Activated CD4-positive, alpha-beta T cell treated with anti-CD3 and anti-CD28 coated beads, Interleukin-2, amount 50 U/mL, for 4 hours (primary cell): ENCODE measurements at places on chromosomes 11 and 22.

GRCh38 chr22:37260901-37261336 is 16.9 kb upstream of the RAC2 start:
- peak; percentile 52 for DNase-seq

DNA sequence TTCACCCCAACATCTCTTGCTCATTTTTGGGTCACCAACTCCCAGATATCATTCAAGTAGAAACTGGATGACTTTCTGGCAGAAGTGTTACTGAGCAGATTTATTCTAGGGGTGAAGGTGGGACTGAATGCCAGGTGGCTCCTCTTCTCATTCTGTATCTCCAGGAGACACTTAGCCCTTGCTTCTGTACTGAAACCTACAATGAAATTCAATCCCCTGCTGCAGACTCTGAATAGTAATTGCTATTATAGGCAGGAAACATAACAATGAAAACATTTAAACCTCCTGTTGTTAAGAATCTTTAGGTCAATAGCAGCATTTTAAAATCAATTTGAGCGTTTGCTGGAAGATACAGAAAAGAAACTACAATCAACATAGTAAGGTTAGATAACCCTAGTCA is 879.4 kb upstream of the TENM4 start:
- DNase-seq = no peak

DNA sequence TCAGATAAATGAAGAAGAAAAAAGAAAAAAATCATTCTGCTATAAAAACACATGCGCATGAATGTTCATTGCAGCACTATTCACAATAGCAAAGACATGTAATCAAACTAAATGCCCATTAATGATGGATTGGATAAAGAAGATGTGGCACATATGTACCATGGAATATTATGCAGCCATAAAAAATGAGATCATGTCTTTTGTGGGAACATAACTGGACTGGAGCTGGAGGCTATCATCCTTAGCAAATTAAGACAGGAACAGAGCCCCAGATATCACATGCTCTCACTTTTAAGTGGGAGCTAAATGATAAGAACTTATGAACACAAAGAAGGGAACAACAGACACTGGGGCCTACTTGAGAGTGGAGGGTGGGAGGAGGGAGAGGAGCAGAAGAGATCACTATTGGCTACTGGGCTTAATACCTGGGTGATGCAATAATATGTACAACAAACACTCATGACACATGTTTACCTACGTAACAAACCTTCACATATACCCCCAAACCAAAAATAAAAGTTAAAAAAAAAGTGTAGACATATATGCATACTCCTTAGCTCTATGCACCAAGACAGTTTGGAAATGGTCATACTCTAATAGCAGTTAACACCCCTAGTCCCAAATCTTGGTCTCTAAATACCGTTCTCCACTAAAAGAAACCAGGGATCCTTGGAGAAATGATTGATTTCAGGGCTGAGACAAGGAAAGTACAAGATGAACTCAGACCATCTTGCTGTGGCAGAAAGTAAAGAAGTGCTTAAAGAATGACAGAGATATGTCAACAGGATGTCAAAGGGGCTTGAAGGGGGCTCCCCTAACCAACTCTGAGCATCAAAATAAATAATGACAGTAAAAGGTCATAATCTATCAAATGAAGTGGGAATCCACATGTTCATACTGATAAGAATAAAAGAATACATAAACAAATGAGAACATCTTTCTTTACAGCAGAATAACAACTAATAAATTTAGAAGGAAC is 17.1 kb upstream of the DDX6 start:
- no peak for DNase-seq

GRCh38 chr22:49258107-49259010 is 569.3 kb downstream of the BRD1 start:
- no peak for DNase-seq

DNA sequence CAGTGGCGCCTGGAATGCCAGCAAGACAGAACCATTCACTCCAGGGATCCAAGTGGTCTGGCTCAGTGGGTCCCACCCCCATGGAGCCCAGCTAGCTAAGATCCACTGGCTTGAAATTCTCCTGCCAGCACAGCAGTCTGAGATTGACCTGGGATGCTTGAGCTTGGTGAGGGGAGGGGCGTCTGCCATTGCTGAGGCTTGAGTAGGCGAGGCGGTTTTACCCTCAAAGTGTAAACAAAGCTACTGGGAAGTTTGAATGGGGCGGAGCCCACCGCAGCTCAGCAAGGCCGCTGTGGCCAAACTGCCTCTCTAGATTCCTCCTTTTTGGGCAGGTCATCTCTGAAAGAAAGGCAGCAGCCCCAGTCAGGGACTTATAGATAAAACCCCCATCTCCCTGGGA is 125.7 kb upstream of the DDI1 start:
- DNase-seq = no peak

DNA sequence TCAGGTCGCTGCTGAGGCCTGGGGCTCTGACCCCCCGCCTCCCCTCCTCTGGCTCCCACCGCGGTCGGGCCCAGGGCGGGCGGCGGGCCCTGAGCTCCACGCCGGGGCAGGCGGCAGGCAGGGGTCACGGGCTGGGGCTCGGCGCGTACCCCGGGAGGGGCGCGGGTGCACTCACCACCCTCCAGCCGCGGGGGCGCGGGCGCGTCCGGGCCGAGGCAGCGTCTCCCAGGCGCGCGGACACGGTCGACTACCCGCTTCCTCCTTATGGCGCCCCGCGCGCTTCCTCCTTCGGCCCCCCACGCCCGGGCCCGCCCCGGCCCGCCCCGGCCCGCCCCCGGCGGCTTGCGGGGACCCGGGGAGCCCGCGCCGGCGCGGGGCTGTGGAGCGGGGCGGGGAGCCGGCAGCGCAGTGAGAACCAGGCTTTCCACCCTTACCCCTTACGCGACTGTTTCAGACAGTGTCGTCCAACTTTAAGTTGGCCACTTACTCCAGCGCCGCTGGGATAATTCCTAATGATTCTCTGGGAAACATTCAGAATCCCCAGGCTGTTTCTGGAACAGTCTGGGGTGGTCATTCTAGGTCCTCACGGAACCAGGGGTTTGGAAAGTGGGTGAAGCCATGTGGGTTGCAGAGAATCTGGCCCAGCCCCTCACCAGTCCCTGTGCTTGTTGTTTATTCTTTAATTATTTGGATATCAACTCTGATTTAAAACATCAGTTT is at the start of gene BID:
TSS of gene BID (minus strand) at position 264 of the 720 bp plus-strand sequence. CDS start 24,353 bp downstream, outside the sequence.
- peak; percentile 23 for DNase-seq

- no peak for DNase-seq
Observed at GRCh38 chr11:128720522-128720985, 26.7 kb downstream of the FLI1 start.

GRCh38 chr11:119362741-119363080 is 16.2 kb upstream of the MFRP start:
- no peak for DNase-seq

- DNase-seq = no peak
Observed at GRCh38 chr11:39724404-39724803, 1735.0 kb downstream of the LRRC4C start.

DNA sequence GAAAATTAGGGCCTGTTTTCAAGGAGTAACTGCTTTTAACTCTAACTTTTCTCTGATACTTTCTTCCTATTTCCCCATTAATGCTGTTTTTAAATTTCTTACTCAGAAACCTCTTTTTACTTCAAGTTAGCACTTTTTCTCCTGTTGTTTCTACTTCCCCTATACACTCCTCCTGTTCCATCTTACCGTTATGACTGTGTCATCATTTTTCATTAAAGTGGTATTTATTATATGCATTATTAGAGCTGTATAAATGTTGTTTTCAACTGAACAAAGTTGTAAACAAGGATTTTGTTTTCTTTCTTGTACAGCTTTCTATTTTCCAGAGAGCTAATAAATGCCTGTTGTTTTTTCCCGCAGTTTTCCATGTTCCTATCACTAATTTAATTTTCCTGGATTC is 84.6 kb downstream of the EXT2 start:
- DNase-seq = no peak

GRCh38 chr11:74024261-74025029 is 15.6 kb upstream of the UCP3 start:
- no peak for DNase-seq

DNA sequence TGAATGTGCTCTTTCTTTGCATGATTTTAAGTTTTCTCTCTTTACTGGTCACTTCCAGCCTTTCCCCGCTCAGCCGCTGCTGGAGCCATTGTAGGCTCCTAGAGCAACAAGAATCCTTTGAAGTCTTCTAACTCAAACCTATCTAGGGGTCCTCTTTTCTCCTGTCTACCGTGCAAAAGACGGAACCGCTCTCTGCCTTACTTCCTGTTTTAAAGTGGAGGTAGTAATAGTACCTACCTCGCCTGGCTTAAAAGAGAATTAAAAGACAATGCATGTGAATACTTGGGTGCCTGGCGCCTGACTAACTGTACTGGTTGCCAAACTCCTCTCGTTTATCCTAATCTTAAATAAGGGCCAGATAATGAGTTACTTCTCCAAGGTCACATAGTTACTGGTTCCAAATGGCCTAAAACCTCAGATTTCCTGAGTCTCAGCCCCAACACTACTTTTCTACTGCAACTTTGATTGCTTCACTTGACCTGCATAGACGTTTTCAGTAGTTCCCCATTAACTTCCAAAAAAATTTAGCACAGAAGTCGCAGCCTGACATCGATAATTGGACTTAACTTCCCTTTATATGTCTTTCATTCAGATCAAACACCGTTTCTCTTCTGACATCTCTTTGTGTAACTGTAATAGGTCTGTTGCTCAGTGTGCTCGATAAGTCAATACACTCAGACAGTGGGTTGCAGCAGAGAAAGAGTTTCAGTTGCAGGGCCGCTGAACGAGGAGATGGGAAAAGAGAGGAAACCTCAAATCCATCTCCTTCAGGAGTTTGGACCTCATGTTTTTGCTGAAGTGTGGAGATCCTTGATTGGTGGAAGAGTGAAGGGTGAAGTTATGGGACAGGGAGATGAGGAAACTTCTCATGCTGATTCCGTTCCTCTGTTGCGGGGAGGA is 891 bp downstream of the SAMM50 start:
- DNase-seq = no peak

- DNase-seq = no peak
Observed at GRCh38 chr11:70018816-70019215, 59.3 kb upstream of the ANO1 start.

DNA sequence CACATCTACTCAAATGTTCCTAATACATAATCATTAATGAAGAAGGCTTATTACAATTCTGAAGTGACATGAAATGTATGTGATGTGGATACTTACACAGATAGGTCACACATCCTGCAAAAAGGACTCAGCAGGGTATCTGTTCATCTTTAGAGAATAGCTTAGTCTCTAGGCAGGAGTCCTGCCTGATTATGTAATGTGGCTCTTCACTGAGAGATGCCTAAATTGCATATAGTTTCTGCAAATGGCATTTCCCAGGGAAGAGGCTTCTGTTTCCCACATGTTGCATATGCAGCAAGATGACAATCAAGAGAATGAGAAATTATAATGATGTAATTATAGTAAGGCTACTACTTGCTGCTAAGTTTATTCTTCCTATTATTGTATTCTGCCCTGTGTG is 58.8 kb upstream of the SLC36A4 start:
- no peak for DNase-seq

DNA sequence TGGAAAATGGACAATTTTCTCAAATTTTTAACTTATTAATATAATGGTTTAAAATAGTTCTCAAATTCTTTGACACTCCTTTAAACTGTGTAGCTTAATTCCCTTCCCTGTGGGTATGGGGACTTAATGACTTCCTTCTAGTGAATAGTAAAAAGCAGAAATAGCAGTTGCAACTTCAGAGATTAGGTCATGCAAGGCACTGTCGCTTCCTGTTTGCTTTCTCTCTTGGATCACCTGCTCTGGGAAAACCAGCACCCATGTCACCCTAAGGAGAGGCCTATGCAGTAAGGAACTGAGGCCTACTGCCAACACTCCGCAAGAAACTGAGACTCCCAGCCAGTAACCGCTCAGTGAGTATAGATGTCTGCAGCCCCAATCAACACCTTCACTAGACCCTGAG is 5.5 kb upstream of the PANX3 start:
- DNase-seq = no peak

DNA sequence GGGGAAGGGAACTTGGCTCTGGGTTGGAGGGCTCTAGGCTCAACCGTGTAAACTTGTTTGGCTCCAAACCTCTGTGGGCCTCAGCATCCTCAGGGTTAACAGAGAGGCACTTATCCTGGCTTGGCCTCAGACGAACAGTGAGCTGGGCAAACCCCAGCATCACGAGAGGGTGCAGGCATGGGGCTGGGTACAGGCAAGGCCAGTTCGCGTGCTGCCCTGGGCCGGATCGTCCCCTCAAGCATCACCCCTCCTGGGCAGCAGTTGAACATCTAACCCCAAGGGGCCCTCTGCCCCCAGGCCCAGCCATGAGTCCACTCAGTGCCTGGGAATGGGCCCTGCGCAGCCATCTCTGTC is 1.9 kb downstream of the EHBP1L1 start:
- DNase-seq = no peak

GRCh38 chr11:65854161-65854592 is 3.8 kb downstream of the CFL1 start:
- no peak for DNase-seq

GRCh38 chr11:134120143-134120850 is 51.4 kb downstream of the JAM3 start:
- no peak for DNase-seq

GRCh38 chr11:12611352-12611751 is 62.9 kb upstream of the TEAD1 start:
- no peak for DNase-seq

DNA sequence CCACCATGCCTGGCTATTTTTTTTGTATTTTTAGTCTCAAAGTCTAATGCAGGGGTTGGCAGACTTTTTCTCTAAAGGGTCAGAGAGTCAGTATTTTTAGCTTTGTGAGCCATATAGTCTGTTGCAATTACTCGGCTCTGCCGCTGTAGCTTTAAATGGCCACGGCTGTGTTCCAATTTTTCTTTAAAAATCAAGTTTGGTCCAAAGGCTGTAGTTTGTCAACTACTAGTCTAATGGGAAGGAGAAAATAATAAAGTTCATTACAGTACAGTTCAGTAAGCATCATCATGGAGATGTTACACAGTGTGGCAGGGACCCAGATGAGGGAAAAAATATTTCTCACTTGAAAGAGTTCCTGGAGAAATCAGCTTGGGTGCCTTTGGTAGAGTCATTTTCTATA is 107.6 kb downstream of the CSNK2A3 start:
- no peak for DNase-seq

- no peak for DNase-seq
Observed at GRCh38 chr22:19728836-19729235, 5.5 kb downstream of the GP1BB start.

GRCh38 chr11:71165771-71166170 is 86.6 kb downstream of the SHANK2 start:
- no peak for DNase-seq

DNA sequence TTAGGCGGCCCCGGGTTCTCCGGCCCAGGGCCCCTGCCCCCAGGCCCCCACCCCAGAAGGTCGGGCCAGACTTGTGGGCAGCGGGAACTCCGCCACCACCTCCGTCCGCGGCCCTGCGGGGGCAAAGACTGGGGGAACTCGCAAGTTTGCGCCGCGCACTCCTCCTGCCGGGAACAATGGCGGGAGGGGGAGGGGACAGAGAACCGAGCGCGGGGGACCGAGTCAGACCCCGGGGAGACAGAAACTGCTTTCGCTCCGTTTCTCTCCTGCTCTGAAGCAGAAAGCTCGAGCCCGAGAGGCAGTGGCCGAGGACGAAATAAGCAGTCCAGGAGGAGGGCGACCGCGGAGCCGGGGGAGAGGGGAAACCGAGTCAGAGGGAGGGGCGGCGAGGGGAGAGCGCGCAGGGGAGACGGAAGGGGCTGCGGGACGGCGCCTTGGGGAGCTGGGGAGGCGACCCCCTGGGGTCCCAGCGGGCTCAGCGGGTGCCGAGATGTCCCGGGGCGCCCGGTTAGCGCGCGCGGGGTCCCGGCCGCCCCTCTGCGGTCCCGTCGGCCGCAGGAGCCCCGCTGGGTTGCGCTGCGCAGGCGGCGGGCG is 555 bp downstream of the TP53I11 start:
- no peak for DNase-seq
